ENCODE measurements at places on chromosomes 1 and 21.

DNA sequence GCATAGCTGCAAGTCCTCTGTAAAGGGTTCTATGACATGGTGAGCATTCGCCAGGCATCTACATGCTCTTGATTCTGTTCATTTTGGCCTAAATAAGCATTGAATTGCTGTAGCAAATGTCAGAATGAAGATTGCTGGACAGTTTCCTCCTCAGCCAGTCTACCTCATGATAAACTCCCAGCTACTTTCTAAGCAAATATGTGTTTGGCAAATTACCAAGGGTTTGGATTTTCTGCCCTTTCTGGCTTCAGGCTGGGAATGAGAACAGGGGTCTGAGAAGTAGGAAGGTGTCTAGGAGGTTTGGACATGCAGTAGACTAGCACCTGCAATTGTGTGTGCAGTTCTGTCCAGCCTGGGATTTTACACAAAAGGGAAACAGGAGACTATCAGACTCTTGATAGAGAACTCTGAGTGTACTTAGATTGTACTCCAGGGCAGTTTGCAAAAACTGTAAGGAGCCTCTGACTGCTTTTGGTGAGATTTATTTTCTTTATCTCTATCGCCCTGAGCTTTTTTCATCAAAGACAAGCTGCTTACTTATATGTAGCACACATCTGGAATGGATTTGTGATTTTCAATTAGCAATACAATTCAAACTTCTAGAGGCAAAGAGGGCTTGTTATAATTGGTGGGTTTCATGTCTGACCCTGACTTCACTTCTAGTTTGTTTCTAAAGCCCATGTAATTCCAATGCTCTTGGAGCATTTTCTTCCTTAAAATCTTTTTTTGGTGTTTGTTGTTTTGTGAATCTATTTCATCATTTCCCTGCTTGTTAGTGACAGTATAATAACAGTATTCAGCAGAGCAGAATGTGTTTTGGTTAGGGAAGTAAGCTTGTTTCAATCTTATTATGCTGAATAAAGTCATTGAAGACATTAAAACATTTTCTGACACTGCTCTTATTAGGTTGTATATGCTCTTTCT is 150.8 kb downstream of the VPS13D start:
- DNase-seq = no peak

DNA sequence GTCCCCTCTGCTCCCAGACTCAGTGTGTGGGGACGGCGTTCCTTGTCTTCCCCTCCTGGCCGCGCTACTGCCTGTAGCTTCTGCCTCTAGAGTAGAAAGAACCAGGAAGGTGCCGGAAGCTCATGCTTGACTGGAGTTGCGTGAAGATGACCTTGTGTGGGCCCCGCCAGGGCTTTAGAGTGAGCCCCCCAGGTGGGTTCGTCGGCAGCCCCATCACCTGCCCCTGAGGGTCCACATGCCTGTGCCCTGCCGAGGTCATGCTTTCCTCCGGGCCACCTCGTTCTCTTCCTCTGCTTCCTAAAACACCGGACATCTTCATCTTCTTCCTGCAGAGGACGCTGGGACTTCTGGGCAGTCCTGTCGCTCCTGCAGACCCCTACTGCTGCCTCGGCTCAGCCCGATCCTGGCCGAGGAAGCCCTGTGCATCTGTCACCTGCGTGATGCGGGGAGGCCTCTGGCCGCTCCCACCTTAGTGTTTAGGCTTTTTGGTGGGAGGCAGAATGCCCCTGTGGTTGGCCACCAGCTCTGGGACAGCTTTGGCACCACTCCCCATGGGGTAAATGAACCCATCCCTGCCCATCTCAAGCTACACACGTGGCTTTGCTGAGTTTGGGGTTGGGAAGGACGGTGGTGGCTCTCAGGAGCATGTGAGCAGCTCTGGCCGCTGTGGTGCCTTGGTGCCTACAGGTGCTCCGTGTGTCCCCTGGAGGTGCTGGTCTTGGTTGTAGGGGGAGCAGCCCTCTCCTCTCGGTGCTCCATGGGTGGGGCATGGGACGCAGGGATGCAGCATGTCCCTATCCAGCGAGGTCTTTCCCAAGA is 12.3 kb downstream of the OBSCN start:
- DNase-seq = no peak

DNA sequence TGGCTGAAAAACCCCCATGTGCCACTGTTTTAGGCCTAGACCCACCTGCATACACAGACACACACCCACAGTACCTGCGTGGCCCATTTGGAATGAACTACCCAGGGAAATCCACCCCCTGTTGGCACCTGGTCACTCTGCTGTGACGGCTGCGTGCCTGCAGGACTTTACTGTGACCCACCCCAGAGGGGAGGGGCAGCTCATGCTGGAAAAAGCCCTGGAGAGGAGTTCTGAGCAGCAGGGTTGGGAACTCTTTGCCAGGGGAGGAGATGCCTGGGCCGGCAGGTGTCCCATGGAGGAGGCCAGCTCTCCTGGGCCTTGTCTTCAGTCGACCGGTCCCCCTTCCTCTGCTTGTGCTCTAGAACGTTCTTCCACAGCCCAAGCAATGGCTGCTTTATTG is 87.3 kb upstream of the CSF3R start:
- no peak for DNase-seq

GRCh38 chr1:74396462-74396861 is 115.9 kb downstream of the LRRC53 start:
- DNase-seq = no peak

GRCh38 chr1:27527890-27528817 is 38.2 kb upstream of the WASF2 start:
- DNase-seq = no peak

DNA sequence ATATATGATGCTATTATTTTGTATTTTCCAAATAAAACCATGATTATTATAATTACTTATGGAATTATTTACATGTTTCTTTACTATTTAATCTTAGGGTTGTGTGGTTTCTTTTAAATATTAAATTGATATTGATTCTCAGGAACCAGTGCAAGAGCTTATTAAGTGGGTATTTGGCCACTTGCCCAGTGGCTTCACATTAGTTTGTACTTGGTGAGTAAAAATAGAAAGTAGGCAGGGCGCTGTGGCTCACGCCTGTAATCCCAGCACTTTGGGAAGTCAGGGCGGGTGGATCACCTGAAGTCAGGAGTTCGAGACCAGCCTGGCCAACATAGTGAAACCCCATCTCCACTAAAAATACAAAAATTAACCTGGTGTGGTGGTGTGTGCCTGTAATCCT is 497.1 kb downstream of the PTPRC start:
- no peak for DNase-seq

DNA sequence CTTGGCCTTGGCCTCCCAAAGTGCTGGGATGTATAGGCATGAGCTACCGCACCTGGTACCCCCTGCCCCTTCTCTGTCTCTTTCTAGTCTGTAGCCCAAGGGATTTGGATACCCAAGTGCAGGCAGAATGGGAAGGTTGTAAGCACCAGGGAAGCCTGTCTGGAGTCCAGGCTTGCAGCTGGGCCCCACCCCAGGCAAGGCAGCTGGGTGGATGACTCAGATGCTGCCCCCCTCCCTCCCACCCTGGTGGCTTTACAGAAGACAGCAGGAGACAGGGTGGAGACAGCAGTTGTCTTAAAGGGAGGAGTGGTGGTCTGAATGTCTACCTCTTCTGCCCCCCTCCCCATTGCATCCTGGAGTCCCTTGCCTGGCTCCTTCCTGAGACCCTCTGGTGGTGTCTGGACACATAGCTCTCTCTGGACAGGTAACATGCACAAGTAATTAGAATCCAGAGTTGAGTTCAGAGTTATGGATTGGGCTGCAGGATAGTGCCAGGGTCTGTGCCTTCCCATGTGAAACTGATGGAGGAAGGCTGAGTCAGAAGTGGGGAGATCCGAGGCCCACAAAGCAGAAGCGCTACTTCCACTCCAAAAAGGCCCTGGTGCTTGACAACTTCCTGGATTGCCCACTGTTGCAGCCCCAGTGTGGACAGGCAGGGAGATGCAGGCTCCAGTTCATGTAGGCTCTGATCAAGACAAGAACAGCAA is 5.1 kb downstream of the LMNA start:
- DNase-seq = no peak

GRCh38 chr1:221740369-221740992 is 1.4 kb downstream of the DUSP10 start:
- DNase-seq = no peak

GRCh38 chr1:158055854-158056253 is 62.4 kb downstream of the KIRREL1 start:
- no peak for DNase-seq

DNA sequence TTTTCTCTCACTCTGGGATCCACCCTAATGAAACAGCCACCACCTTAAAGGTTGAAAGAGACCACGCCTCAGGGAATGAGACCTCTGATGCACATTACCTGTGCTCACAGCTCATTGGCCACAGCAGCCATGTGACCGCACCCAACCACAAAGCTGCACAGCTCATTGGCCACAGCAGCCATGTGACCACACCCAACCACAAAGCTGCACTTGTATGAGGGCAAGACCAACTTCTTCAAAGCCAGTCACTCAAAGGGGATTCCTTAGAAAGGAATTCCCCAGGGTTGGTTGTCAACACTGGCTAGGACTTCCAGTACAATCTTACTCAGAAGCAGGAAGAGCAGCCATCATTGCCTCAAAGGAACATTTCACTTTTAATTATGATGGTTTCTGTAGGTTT is 43.6 kb upstream of the PDE9A start:
- no peak for DNase-seq

DNA sequence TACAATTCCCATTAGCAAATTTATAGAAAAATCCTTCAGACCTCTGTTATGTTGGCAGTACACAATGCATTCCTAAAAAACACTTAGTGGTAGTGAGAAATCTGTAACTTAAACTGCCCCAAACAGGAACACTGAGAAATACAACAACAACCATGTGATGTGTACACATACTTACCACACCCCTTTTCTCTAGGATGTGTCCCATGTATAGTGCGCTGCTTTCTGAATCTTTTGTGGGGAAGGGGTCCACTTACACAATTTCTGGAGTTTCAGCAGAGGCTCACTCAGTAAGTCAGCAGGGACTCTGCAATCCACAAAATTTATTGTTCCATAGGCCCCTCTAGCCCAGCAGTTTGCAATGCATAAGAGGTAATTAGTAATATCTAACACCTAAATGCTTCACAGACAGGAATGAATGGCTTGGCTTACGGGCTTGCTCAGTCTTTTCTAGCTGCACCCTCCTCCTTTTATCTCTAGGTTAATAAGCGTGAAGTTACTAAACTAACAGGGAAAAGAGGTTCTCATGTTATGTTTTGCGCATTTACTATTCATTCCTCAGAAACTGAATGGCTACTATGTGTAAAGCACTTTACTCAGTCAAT is 115.2 kb downstream of the TGFBR3 start:
- DNase-seq = no peak

GRCh38 chr1:241181471-241181870 is 175.5 kb downstream of the RGS7 start:
- no peak for DNase-seq

GRCh38 chr1:157724537-157725220 is 24.1 kb upstream of the FCRL3 start:
- no peak for DNase-seq

DNA sequence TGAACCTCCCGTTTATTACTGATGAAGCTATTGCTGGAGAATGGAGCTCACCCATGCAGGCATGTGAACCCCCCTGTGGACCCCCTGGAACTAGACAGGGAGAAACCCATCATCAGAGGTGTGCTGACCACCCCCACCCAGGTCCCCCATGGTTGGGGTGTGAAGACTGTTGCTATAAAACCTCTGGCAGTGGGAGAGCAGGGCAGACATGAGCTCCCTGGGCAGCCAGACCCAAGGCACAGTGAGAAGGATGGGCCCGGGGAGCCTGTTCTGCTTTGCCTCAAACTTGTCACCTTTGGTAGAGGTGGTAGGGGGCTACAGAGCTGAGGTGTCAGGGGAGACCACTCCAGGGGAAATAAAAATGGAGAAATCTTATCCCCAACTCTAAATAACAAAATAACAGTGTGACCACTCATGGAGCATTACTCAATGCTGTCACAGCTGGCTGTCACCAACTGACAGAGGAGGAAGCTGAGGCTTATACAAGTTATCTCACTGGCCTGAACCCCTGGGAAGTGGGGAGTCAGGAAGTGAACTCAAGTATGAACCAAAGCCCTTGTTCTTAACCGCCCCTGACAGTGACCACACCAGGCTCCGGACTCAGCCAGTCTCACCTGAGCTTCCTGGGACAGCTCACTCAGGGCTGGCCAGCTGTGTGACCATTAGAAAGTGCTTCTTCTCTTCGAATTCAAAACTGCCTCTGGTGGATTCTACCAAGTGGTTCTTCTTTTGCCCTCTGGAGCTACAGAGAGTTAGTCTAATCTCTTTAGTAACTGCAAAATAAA is 698.8 kb downstream of the MATN1 start:
- DNase-seq = no peak

DNA sequence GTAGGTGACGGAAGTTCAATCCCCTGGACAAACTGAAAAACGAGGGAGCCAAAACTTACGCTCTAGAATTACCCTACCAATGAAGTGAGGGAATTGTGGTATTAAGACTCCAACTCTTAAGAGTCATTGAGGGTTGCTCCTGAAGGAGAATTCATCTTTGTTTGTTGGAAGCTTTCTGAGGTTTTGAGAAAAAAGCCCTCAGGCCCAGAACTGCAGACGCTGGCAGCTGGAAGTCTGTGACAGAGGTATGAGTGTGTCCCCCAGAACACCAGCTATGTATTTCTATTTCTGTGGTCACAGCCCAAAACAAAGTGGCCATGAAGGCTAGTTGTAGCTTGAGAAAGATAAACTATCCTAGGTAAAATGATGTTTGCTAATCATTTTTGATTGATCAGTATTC is 438.8 kb upstream of the B3GALT2 start:
- DNase-seq = no peak

DNA sequence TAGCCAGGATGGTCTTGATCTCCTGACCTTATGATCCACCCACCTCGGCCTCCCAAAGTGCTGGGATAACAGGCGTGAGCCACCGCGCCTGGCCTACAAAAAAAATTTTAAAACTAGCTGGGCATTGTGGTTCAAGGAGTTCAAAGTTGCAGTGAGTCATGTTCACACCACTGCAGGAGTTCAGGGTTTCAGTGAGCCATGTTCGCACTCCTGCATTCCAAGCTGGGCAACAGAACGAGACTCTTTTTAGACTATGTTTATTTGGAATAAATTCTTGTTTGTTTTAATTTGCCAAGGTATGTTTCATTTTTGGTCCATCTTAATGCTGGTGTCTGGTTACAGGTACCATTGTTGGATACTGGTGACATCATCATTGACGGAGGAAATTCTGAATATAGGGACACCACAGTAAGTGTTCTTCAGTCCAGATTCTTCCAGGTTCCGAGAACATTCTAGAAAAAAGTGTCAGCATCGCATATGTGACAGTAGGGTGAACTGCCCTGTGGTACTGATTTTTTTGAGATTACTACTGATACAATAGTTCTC is 3.9 kb downstream of the PGD start:
- no peak for DNase-seq
